Fibroblast of the aortic adventitia (primary cell): ENCODE measurements at places on chromosomes 13 and 19.

GRCh38 chr19:38596057-38596981 lies 21.4 kb downstream of the MAP4K1 start:
- DNase-seq = no peak

DNA sequence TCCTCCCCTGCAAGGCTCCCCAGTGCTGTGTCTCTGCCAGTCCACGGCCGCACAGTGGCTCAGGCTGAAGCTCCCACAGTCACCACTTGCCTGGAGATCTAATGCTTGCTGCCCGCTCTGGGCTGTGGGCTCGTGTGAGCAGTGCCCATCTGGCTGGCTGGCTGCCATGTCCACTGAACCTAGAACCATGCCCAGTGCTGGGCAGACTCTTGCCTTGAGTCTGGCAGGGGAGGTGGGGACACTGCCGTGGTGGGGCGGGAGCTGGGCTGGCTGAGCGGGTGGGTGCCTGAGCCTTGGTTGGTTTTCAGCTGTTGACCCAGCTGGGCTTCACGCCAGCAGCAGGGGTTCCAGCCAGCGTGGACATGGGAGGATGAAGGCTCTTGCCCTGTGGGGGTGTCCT lies 52.3 kb downstream of the CRTC1 start:
- no peak for DNase-seq

- DNase-seq = no peak
Measured at GRCh38 chr13:59368693-59369092, 795.0 kb downstream of the DIAPH3 start.

DNA sequence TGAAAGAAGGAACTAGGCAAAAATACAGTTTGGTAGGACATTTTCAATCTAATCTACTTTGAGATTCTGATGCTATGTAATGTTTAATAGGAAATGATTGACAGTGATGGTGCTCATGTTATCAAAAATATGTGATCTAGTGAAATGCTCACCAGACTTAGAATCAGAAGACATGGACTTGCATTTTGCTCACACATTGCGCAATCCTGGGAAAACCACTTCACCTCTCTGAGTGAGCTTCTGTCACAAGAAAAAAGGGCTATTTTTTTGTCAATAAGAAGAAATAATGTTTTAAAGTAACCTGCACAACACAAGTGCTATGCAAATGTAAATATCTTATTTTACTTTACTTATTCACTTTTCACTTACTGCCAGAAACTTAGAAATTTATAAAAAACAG lies 380.9 kb upstream of the HTR2A start:
- peak; percentile 33 for DNase-seq

DNA sequence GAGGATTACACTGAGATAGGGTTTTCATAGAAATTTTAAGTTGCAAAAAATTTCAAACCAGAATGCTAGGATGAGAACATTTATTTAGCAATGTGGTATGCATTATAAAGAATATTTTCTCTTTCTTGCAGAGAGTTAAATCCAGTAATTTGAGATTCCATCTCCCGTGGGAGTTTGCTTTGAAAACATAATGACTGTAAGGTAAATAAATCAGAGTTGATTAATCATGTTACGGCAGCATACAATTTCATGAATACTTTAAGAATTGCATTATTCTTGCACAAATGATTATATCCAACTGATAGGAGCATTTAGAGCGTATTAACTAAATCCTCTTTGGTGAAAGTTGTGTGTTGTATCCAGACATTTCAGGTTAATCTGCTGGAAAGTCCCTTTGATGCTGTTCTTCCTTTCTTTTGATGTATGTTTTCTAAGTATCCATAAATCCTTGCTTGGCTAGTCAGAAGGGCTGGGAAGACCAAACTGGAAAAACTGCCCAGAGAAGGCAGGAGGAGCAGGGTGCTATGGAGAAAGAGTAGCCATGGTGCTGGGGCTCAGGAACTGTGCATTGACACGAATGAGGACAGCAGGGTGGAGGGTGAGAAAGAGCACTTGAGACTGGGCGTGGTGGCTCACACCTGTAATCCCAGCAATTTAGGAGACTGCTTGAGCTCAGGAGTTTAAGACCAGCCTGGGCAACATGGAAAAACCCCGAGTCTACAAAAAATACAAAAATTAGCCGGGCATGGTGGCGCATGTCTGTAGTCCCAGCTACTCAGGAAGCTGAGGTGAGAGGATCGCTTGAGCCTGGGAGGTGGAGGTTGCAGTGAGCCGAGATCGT lies 4.8 kb upstream of the GJA3 start:
- peak; percentile 19 for DNase-seq

DNA sequence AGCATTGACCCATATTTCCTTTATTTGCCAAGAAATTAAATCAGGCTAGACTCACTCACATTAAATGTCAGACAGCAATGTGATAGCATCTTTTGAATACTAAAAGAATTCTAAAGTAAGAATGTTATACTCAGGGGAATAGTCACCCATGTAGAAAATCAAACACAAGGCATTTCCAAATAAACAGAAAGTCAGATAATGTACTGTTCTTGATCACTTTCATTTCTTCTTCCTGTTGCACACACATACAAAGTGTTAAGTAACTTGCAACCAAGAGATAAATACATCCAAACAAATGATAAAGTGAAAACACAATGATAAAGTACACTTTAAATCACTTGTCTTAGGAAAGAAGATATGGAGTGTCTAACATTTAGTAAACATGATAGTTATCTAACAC lies 1366.6 kb upstream of the MIR17HG start:
- DNase-seq = no peak

GRCh38 chr19:30001301-30001700 lies 59.3 kb downstream of the URI1 start:
- DNase-seq = no peak

DNA sequence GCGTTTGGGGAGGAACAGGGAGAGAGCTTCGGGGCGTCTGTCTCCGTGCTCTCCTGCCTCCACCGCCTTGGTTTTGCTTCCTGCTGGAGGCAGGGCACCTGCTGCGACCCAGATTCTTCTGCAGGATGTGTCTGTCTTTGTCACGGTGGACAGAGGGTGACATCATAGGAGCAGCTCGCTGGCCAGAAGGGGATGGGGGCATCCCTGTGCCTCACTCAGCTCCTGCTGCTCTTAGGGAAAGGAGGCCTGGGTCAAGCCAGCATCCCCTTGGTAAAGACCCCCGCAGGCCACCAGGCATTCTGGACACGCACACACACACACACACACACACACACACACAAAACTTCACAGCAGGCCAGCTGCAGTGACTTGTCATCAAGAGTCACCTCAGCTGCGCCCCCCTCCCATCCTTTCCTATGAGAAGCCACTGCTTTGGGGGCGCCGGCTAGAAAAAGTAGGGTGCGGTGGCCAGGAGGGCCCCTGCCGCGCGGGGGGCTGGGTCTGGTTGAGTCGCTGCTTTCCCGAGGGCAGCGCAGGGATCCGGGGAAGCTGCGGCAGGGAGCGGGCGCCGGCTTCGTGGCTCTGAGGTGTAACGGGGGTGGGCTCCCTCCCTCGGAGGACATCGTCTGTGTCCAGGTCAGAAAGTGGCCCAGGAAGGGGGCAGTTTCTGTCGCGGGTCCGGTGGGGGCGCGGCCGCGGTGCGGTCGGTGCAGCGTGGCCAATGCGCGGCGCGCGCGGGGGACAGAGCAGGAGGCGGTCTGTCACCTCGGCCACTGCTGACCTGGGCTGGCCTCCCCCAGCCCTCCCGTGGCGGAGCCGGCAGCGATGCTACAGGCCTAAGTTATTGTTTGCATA lies 15.8 kb upstream of the NPAS1 start:
- no peak for DNase-seq

- DNase-seq = peak; percentile 50
Measured at GRCh38 chr13:101626925-101627555, 174.6 kb downstream of the ITGBL1 start.

- DNase-seq = no peak
Measured at GRCh38 chr19:17394891-17395415, 957 bp upstream of the CCDC194 start.

DNA sequence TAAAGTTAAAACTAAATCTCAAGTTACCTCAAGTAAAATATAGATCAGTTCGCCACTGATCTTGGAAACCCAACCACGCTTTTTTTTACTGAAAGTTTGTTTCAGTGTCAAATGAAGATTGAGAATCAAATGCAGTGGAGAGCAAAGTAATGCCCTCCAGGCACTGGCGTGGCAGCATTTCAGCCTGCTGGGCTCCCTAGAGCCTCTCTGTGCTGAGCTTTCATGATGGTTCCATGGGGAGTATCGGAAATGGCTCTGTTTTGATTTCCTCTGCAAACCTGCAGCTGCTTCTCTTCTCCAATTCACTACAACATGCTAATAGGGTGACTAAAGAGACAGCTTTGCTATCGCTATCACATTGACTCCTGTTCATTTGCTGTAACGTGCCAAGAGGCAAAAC lies 141.6 kb downstream of the FGF14 start:
- no peak for DNase-seq

- no peak for DNase-seq
Measured at GRCh38 chr13:46753137-46753536, 43.8 kb downstream of the ESD start.

GRCh38 chr13:48142436-48142835 lies 47.5 kb upstream of the MED4 start:
- no peak for DNase-seq

GRCh38 chr13:100835695-100836094 lies 161.1 kb upstream of the TMTC4 start:
- DNase-seq = no peak

GRCh38 chr19:5131031-5131505 lies 162.2 kb downstream of the KDM4B start:
- no peak for DNase-seq

GRCh38 chr19:52981329-52981728 lies 18.6 kb upstream of the ZNF816 start:
- DNase-seq = no peak
